ENCODE measurements at places on chromosomes 4 and X. TPM values are rescaled to one million over a fixed set of nuclear protein-coding genes. Genes with fewer than 3 reads are reported as not detected.

TLR8 gene
- total RNA-seq: not detected

- DNase-seq: no peak
Observed at GRCh38 chr4:23750125-23750524, 139.7 kb downstream of the PPARGC1A start.

- DNase-seq: no peak
Observed at GRCh38 chrX:115589419-115589818, 28.4 kb downstream of the PLS3 start.

GYG2 gene
- not detected for total RNA-seq

DNA sequence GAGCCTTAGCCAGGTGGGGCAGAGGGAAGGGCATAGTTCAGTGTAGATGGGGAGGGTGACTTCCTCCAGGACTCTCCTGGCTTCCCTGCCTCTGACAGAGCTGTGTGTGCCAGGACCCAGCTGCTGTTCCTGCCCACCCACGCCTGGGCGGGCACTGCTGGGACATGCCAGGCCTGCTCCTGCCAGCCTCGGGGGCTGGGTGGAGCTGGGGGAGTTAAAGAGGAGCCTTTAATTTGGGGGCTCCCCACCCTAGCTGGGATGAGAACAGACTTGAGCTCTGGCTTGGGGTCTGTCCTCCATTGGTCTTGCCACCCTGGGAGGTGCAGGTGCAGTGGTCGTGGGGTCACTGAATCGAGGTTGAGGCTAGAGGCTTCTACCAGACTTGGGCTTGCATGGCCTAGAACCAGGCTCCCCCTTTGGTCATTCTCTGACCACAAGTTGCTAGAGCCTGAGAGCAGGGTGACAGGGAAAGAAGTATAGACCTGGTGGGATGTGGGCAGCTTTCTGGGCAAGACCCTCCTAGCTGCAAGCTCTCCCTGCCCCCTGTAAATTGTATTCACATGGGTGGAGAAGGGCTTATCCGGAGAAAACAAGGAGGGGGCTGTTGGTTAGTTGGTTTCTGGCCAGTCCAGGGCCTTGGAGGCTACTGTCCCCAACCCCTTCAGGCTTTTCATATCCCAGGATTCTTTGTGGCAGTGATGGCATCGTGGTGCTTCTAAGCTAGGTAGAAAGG, 5.7 kb downstream of the EFNB1 start:
- DNase-seq: no peak

PRRG1 gene
- total RNA-seq: 5.8 TPM

SH3D19 gene
- 41.2 TPM for total RNA-seq

GRCh38 chr4:25811841-25812240, 50.9 kb downstream of the SEL1L3 start:
- no peak for DNase-seq

GRCh38 chr4:79611026-79611425, 203.0 kb upstream of the GK2 start:
- DNase-seq: no peak

- DNase-seq: no peak
Observed at GRCh38 chrX:22116605-22117546, 84.8 kb downstream of the PHEX start.

- no peak for DNase-seq
Observed at GRCh38 chrX:71111921-71112431, 599 bp upstream of the IL2RG start.

- no peak for DNase-seq
Observed at GRCh38 chrX:49220100-49220499, 13.0 kb downstream of the CACNA1F start.

DNA sequence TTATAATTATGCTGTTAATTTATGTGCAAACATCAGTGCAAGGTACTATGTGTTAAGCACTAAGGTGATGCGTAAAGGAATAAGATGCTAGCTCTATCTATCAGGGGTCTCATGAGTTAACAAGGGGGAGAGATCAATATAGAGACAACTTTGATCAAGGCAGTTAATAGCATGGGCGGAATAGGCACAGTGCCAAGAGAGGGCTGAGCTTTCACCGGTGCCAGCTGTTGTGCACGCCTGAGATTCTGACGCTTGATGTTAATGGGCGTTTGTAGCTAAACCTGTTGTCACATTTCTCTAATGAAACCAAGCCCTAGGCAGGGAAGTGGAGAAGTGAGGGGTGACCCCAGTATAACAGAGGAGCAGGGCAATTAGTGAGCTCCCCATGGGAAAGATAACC, 86.0 kb upstream of the NMU start:
- DNase-seq: no peak

DNA sequence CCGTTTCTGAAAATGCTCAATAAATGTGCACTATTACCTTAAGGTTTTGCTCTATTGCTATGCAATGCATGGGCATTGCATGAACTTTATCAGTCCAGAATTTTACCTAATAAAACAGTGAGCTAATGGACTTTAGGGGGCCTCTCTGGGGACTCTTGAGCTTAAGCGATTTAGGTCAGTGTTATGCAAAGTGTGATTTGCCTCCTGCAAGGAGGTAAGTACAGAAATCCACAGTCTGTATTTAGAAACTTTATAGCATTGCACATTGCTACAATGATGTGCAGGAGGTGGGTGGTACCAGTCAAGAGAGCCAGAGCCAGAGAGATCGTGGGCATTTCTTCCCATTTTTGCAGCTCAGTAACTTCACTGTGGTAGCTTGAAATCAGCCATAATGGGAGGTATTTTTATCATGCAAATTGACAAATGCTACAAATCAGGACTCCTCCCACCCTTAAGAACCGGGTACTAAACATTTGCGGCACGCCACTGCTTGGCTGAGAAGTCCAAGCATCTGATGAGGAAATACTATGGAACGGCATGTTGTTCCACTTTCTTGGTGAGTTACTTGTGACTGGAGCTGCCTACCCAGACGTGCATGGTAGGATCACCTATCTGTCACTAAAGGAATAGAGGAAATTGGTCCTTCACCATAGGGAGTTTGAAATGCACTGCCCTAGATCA, 174.6 kb upstream of the PGRMC2 start:
- no peak for DNase-seq

DNA sequence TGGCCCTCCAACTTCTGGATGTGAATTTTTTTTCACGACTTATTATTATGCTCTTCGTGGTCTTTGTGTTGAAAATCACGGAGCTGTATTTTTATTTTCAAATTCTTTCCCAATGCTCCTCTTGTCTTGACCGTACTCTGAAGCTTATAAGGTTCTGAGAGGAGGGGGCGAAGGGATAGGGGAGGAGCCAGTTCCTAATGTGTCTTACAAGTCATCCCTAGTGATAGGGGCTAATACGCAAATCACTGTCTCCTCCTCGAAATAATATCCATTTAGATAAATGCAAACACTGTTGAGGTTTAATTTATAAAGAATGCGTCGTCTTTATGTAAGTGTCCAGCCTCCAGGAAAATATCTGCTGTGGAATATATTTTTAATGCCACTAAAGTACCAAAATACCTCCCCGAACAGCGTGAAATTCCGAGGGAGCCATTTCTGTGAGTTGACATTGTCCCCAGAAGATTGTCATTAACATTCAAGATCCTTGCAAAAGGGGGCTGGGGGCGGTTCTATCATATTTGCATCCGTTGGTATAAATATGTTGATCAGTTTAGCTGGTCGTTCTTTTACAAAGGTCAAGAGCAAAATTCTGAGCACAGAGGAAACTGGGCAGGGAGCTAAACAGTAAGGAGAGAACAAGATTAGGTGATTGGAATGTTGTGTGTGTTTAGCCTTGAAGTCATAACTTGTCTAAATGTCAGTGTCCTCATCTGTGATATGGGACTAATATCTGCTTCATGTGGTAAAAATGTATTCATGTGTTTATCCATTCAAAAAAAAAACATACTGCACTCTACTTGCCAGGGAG, 3.7 kb upstream of the FAT1 start:
- DNase-seq: peak; percentile 36

- peak; percentile 86 for DNase-seq
Observed at GRCh38 chr4:185183622-185184281, 20.0 kb downstream of the CFAP97 start.

GRCh38 chrX:42515939-42516338, 262.0 kb downstream of the PPP1R2C start:
- no peak for DNase-seq

TBC1D9 gene
- total RNA-seq: 8.4 TPM

- DNase-seq: peak; percentile 22
Observed at GRCh38 chr4:123127218-123127617, 204.8 kb upstream of the NUDT6 start.

- DNase-seq: no peak
Observed at GRCh38 chrX:118698516-118699170, 28.8 kb upstream of the IL13RA1 start.

H2BW1 gene
- total RNA-seq: not detected

MAGEA9B gene
- total RNA-seq: not detected

MCTS1 gene
- 24.4 TPM for total RNA-seq

SMIM10L2A gene
- total RNA-seq: 0.03 TPM

Measured in HT-29 (cell line).